Epithelial cell of alveolus of lung (primary cell): ENCODE measurements at places on chromosomes 2 and 18. TPM values are rescaled to one million over a fixed set of nuclear protein-coding genes. Genes with fewer than 3 reads are reported as not detected.

The SPC25 gene
- total RNA-seq: 3.5 and 7.5 TPM in 2 replicates

The NPPC gene
- total RNA-seq: not detected in 2 replicates

The SPIRE1 gene
- 14.9 TPM in 2 replicates for total RNA-seq

The HOXD12 gene
- total RNA-seq: not detected in 2 replicates

The FOXI3 gene
- total RNA-seq: not detected in 2 replicates

The MGAT4A gene
- total RNA-seq: 0.39 and 0.56 TPM in 2 replicates

The ARHGAP15 gene
- 1.4 and 3.0 TPM in 2 replicates for total RNA-seq
